ENCODE measurements at places on chromosomes 7 and 10.

- no peaks in the 10 kb centered on the region for H3K27me3 ChIP-seq
- H3K36me3 ChIP-seq, result no peaks in the 10 kb centered on the region
- no peaks in the 10 kb centered on the region for H3K4me1 ChIP-seq
- DNase-seq, result no peak
- no peak within 1 kb of the TSS for H3K27ac ChIP-seq
These were observed at the start of gene UCMA for GRCh38 chr10:13234172-13234571. UCMA (minus strand) TSS chr10:13234374; CDS start chr10:13234258, 116 bp downstream.

- no peaks in the 10 kb centered on the region for H3K27me3 ChIP-seq
- peaks cover 14% of the 10 kb centered on the region for H3K36me3 ChIP-seq
- peak; percentile 46 for DNase-seq
These were observed 620 bp downstream of the SLK start for GRCh38 chr10:103967448-103968071.

DNA sequence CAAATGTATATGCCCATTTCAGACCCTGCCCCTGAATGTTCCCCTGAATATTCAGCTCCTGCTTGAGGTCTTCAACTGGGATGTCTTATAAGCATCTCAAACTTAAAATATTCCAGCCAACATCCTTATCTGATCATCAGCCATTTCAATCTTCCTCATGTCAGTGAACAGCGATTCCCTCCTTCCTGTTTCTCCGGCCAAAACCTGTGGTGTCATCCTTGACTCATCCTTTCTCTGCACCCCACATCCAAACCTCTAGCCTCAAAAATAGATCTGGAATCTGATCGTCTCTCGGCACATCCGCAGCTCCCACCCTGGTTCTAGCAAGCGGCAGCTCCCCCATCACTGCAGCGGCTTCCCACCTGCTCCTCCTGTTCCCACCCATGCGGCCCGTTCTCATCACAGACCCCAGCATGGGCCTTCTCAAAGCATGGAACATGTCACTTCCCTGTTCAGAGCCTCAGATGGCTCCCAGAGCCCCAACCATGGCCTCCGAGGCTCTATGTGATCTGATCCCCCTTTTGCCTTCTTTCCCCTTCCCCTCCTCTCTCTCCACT lies 165.7 kb downstream of the HECW1 start:
- no peaks in the 10 kb centered on the region for H3K36me3 ChIP-seq
- H3K4me3 ChIP-seq, result no peak overlapping the region
- H3K27me3 ChIP-seq, result peaks cover 20% of the 10 kb centered on the region
- DNase-seq, result no peak
- H3K27ac ChIP-seq, result no peak overlapping the region

DNA sequence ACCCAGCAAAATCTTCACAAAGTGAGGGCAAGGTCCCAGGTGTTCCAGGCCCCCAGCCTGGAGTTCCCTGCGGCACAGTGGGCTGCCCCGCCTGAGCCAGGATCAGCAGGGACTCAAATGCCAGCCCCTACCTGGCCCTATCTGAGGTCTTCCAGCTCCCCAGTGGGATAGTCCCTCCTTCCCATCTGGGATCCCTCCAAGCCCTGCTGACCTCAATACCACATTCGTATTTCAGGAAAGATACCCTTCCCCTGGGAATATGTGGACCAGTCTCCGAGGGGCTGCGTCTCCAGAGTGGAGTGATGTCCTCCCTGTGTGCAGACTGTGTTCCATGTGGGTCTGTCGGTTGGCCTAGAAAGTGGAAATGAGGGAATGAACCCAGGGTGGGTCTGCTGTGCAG lies 40.9 kb downstream of the ELFN1 start:
- H3K36me3 ChIP-seq, result no peaks in the 10 kb centered on the region
- H3K4me1 ChIP-seq, result no peaks in the 10 kb centered on the region
- H3K4me3 ChIP-seq, result no peak overlapping the region
- H3K27ac ChIP-seq, result no peak overlapping the region
- DNase-seq, result no peak

GRCh38 chr7:106124186-106124585 lies 12.1 kb upstream of the SYPL1 start:
- H3K4me3 ChIP-seq, result no peak overlapping the region
- H3K27ac ChIP-seq, result no peak overlapping the region
- H3K27me3 ChIP-seq, result no peaks in the 10 kb centered on the region
- H3K4me1 ChIP-seq, result peaks cover 25% of the 10 kb centered on the region
- no peak for DNase-seq
